Urinary bladder (tissue), 4 donors: ENCODE measurements at places on chromosomes 1 and 21. TPM values are rescaled to one million over a fixed set of nuclear protein-coding genes. Genes with fewer than 3 reads are reported as not detected.

The KCNJ15 gene
- 11.4 TPM for total RNA-seq

The MEGF6 gene
- total RNA-seq, result 14.5 TPM

The SDC3 gene
- total RNA-seq, result 32.4 TPM

The PIGR gene
- total RNA-seq, result 27.5 TPM

The FCGR1A gene
- 10.4 TPM for total RNA-seq
